ENCODE measurements at places on chromosomes 3 and 15. TPM values are rescaled to one million over a fixed set of nuclear protein-coding genes. Genes with fewer than 3 reads are reported as not detected.

Gene SH2D7
- total RNA-seq, result not detected

- DNase-seq, result peak; percentile 91
- H3K27me3 ChIP-seq, result no peaks in the 10 kb centered on the region
- no peaks in the 10 kb centered on the region for H3K36me3 ChIP-seq
- H3K4me1 ChIP-seq, result peaks cover 45% of the 10 kb centered on the region
- peak overlapping the region; percentile 94 for H3K27ac ChIP-seq
- H3K4me3 ChIP-seq, result peak overlapping the region; percentile 90
Measured at GRCh38 chr3:49805367-49805782, 2.3 kb downstream of the INKA1 start.

- no peak overlapping the region for H3K4me3 ChIP-seq
- peaks cover 17% of the 10 kb centered on the region for H3K4me1 ChIP-seq
- H3K27ac ChIP-seq, result no peak overlapping the region
- H3K27me3 ChIP-seq, result no peaks in the 10 kb centered on the region
Measured at GRCh38 chr3:59247402-59247841, 197.6 kb upstream of the CFAP20DC start.

Gene TNIK
- total RNA-seq, result 37.4 TPM

GRCh38 chr3:194140520-194141414 lies 4.8 kb downstream of the HES1 start:
- no peaks in the 10 kb centered on the region for H3K27me3 ChIP-seq
- H3K36me3 ChIP-seq, result no peaks in the 10 kb centered on the region
- peak; percentile 74 for DNase-seq
- H3K27ac ChIP-seq, result peak overlapping the region; percentile 98
- H3K4me1 ChIP-seq, result peaks cover 69% of the 10 kb centered on the region

Gene SPATA12
- total RNA-seq, result not detected

GRCh38 chr3:12807601-12808359 lies 11.3 kb downstream of the CAND2 start:
- peaks cover 38% of the 10 kb centered on the region for H3K36me3 ChIP-seq
- no peak for DNase-seq
- peak overlapping the region; percentile 38 for H3K27ac ChIP-seq

DNA sequence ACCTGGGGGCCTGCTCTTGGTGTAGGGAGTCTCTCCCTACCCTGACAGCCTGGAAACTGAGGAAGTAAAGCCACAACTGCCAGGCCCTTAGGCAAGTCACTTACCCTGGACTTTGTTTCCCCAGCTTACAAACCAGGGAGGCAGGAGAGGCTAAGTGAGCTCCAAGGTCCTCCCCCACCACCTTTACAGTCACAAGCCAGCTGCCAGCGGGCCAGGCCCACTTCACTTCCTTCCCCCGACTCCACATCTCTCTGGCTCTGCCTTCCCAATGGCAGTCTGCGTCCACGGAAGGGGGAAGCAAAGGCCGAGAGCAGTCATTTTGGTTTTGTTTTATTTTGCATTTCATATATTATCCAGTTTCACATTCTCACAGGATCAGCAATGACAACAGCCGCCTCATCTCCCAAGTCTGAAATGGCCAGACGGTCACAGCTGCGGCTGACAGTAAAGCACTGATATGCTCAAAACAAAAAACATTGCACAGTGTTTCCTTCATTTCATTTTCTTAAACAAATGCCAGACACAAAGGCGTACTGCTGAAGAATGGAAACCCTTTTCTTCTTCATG lies 35.7 kb downstream of the RBPMS2 start:
- H3K27ac ChIP-seq, result peak overlapping the region; percentile 90
- H3K36me3 ChIP-seq, result no peaks in the 10 kb centered on the region
- H3K27me3 ChIP-seq, result no peaks in the 10 kb centered on the region
- H3K4me3 ChIP-seq, result peak overlapping the region; percentile 34
- DNase-seq, result peak; percentile 63

Measured in heart left ventricle (tissue), 16 donors.